ENCODE measurements at places on chromosomes 7 and 10.
A peak's percentile ranks its signal among the peaks of the same experiment; 100 is the strongest.

GRCh38 chr10:100718197-100718742 is 27.1 kb upstream of the PAX2 start:
- DNase-seq: no peak

DNA sequence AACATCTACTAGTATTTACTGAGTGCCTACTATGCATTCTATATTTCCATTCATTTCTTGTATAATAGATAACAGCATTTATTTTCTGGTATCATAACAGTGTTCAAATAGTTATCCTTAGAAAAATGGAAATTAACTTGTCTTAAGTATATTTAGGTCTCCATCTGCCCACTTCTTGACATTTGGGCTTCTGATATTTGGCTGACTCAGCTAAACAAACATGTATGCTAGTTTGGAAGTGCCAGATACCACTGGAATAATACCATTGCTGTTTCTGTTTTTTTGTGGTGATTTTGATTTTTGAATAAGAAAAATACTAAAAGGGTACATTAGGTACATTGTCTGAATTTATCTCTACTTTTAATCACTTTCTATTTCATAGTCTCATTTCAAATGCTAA is 169.2 kb downstream of the ST7 start:
- DNase-seq: no peak

GRCh38 chr7:70647801-70648498 is 484.0 kb upstream of the GALNT17 start:
- peak; percentile 25 for DNase-seq

DNA sequence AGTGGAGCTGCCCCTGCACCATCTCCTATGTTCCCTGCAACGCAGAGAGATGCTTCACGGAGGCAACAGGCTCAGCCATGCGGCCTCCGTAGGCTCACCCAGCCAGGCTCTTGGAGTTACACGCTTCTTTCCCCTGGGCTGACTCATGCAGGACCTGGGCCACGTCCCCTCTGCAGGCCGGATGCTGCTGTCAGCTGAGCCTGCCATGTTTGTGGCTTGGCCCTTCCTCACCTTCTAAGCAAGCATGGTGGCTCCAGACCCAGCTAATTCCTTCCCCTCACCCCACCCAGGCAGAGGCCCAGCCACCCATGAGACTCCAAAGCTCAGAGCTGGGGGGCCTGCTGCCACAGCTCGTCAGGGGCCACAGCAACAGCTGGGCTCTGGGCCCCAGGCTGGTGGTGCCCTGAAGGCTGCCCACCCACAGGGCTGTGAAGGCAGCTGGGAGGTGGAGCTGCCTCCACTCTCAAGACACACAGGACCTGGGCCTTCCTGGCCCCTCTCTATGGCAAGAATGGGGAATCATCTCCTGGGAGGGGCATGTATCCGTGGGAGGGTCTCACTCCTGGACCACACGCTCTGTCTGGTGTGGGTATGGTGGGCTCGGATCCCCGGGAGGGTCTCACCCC is 219.6 kb downstream of the ELFN1 start:
- no peak for DNase-seq

GRCh38 chr7:99642027-99642426 is 25.3 kb downstream of the ZSCAN25 start:
- no peak for DNase-seq

DNA sequence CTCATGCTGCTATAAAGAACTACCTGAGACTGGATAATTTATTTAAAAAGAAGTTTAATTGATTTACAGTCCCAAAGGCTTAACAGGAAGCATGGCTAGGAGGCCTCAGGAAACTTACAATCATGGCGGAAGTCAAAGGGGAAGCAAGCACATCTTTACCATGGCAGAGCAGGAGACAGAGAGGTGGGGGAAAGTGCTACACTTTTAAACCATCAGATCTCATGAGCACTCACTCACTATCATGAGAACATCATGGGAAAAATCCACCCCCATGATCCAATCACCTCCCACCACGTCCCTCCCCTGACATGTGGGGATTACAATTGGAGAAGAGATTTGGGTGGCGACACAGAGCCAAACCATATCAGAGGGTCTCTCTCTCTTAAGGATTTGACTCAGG is 108.6 kb upstream of the PODXL start:
- no peak for DNase-seq

DNA sequence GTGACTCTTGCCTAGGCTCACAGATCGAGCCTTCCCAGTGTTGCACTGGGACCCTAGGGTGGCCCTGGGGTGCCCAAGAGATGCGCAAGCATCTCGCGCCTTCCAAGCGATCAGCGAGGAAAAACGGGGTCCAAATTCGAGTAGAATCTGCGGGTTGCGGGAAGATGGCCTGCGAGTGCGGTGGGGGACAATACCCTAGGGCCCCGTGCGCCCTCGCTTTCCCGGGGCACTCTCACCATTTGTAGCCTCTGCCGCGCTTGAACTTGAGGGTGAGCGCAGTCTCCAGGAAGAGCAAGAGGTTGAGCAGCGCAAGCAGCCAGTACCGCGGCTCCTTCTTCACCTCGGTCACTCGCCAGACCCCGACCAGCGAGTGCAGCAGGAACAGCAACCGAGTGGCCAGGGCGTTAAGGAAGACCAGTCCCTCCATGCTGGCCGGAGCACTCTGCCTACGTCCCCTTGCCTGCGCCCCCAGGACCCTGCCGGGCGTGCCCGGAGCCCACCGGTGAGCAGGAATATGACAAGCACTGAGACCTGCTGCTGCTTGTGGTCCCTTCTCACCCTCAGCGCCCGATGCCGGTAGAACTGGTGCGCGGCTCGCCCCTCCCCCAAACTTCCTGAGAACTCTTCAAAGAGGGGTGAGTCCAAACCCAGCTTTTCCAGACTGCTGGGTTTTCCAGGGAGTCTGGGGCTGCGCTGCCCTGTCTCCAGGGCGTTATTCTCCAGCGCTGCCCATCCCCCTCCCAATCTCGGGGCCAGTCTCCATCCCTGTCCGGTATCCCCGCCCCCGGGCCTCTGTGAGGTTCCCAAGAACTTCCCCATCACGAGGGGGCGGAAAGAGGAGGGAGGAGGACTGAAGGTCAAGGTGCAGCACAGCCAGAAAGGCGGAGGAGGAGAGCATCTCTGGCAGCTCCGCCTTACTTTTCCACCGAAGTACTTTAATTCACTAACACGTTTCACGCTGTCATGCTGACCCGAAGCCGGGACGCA is at the start of gene TMEM26:
Gene TMEM26, minus strand, starts transcription at position 727 of the 987 bp plus-strand sequence. Its CDS starts 300 bp downstream, at position 427.
- DNase-seq: no peak

DNA sequence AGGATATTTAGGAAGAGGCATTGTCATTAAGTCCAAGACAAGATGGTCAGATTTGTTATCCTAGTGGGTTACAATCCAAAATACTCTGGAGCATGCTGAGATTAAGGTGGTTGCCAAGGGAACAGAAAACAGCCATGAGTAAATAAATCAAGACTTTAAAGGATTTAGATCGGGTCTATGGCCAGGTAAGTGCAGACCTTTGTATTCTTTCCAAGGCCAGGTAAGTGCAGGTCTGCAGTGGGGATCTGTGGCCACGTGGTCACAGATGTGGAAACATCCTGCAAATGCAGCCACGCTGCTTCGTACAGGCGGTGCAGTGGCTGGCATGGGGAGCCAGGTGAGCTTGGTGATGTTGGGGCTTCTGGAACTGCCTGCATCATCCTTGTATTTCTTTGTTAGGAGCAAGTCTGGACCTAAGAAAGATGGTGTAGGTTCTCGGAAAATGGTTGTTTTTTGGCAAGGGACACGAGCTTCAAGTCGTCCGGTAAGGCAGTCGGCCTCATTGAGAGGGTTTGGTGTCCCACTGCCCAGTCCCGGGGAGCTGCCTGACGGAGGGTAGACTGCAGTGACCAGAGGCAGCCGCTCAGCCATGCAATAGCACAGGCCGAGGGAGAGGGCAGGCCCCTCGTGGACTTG is 21.8 kb downstream of the ZNF775 start:
- DNase-seq: no peak

- no peak for DNase-seq
These were observed 314.8 kb downstream of the DNAJB6 start for GRCh38 chr7:157651366-157652160.

- DNase-seq: no peak
These were observed 344.1 kb upstream of the PRKCQ start for GRCh38 chr10:6924166-6924565.

DNA sequence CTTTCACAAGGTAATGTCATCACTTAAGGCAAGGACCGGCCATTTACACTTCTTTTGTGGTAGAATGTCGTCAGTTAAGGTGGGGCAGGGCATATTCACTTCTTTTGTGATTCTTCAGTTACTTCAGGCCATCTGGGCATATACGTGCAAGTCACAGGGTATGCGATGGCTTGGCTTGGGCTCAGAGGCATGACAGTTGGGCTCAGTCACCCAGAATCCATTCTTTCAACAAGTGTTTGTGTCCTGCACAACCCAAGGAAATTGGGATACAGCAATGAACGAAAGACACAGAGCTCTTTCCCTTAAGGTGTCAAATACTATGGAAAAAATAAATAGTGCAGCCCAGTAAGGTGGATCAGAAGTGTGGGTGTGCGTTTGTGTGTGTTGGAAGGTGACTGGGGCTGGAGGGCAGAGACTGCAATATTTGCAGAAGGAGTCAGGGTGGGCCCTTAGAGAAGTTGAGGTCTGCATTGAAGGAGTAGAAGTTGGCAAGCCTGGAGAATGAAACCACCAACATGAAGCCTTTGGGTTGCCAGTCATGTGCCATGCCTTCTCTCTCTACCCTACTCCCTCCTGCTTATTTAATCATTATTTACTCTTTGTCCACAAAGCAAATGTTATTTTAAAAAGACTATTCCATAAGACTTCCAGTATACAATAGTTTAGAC is 222.8 kb upstream of the PRKCQ start:
- no peak for DNase-seq

DNA sequence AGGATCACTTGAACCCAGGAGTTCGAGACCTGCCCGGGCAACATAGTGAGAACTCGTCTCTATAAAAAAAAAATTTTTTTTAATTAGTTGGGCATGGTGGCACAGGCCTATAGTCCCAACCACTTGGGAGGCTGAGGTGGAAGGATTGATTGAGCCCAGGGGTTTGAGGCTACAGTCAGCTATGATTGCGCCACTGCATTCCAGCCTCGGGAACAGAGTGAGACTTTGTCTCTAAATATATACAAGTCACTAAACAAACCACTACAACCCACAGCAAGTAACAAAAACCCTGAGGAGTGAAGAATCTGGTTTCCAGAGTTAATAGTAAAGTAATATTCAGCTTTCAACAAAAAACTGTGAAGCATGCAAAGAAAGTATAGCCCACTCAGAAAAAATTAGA is 32.7 kb upstream of the HHEX start:
- DNase-seq: no peak

DNA sequence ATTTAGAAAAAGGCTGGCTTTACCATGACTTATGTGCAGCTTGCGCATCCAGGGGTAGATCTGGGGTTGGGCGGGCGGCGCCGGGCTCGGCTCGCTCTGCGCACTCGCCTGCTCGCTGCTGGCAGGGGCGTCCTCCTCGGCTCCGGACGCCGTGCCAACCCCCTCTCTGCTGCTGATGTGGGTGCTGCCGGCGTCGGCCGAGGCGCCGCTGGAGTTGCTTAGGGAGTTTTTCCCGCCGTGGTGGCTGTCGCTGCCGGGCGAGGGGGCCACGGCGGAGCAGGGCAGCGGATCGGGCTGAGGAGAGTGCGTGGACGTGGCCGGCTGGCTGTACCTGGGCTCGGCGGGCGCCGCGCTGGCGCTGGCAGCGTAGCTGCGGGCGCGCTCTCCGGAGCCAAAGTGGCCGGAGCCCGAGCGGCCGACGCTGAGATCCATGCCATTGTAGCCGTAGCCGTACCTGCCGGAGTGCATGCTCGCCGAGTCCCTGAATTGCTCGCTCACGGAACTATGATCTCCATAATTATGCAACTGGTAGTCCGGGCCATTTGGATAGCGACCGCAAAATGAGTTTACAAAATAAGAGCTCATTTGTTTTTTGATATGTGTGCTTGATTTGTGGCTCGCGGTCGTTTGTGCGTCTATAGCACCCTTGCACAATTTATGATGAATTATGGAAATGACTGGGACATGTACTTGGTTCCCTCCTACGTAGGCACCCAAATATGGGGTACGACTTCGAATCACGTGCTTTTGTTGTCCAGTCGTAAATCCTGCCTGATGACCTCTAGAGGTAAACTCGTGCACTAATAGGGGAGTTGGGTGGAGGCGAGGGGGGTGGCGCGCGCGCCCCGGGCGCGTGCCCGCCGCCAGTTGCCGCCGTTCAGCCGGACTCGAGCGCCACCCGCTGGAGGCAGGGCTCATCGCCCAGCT is at the start of gene HOXA5:
Gene HOXA5, minus strand, starts transcription at position 659 of the 927 bp plus-strand sequence. Its CDS starts 74 bp downstream, at position 585.
- no peak for DNase-seq

DNA sequence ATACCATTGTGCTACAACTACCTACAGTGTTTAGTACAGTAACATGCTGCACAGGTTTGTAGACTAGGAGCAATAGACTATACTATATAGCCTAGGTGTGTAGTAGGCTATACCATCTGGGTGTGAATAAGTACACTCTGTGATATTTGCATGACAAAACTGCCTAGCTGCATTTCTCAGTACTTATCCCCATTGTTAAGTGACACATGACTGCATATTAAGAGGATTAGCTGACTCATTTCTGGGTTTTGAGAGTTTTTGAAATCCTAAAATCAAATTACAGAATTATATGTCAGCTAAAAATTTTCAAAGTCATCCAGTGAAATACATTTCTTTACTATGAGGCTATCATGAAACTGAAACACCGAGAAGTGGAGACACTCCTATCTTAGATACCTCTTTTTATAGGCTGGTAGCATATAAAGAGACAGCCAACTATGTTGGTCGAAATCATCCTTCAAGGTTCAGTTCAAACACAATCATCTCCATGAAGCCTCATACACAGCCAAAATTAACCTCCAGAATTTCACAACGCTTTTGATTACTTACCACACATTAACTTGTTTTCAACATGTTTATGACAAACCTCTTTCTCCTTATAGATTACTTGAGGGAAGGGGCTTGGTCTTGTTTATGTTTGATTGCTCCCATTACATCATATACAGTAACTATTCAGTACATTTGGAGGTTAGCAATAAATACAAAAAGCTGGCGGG is 89.8 kb upstream of the ANK3 start:
- DNase-seq: no peak

- DNase-seq: no peak
These were observed 194.2 kb downstream of the GPAM start for GRCh38 chr10:111989136-111989911.

Measured in activated T-helper 1 cell treated with anti-CD3 and anti-CD28 coated beads, Interleukin-2, amount 50 U/mL, for 16 hours (primary cell).